AG10803 (cell line): ENCODE measurements at places on chromosomes 6 and 20.

DNA sequence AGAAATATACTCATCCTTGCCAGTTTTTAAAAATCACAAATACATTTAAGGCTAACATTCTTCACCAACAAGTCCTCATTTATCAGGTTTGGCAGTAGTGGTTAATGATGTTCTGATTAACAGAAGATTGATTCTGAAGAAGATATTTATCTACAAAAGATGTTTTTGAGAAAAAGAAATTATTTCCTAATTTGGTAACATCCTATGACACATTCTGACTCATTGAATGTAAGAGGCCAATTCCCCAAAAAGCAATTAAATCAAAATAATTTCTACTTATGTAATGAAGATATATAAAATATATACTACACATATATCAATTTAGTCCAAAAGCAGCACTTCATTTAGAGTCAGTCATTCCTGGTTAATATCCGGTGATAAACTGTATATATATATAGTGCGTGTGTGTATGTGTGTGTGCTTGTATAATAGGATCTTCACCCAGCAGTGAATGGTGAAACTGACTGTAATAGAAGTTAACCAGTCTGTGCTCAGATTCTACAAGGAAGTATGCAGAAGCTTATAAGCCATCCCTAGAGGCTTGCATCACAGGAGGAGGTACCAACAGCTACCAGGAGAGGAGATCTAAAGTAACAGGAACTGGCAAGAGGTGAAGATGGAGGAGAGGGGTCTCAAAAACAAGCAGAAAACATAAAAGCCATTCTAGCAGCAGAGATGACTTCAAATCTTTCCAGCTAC lies 82.9 kb upstream of the MARCKS start:
- peak; percentile 78 for DNase-seq

GRCh38 chr6:44107017-44107416 lies 20.2 kb downstream of the MRPL14 start:
- DNase-seq = no peak

GRCh38 chr20:41287327-41287726 lies 30.2 kb downstream of the ZHX3 start:
- peak; percentile 85 for DNase-seq

- no peak for DNase-seq
These were observed 93.4 kb downstream of the THBS2 start for GRCh38 chr6:169160091-169160854.

DNA sequence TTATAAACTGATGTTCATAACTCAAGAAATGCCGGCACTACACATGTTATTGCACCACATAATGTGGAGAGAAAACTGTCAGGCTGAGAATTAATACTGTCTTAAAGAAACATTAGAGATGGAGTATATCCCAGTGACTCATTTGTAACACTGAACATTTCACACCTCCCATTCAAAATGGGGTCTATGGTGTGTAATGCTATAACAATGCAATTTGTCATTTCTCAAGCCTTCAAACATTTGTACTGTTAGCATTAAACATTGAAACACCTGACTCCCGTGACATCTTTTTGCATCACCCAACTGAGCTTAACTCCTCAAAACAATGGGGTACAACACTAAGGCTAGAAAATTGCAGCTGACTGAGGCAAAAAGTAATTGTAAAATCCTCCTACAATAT lies 151.7 kb downstream of the DST start:
- peak; percentile 66 for DNase-seq

- DNase-seq = no peak
These were observed 4.4 kb upstream of the LAMA4 start for GRCh38 chr6:112258642-112259336.

DNA sequence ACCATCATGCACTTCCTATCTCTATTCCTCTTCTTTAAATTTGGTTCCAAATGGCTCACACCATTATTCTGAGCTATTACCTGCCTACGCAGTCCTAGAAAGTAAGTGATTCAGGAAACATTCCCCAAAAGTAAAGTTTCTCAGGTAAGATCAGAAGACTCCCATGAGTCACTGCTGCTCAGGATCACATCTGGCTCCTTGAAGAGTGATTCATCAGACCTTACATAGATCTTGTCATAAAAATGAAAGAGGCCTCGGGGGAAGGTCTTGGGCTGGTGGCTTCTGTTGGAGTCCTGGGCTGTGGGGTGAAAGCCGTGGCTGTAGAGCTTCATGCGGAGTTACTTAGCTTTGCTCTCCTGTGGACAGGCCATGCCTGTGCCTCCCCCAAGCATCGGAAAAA lies 35.9 kb downstream of the PLG start:
- DNase-seq = no peak

- no peak for DNase-seq
These were observed 44.5 kb downstream of the PXDC1 start for GRCh38 chr6:3707024-3707423.

GRCh38 chr6:7545316-7546019 lies 4.0 kb downstream of the DSP start:
- no peak for DNase-seq

- no peak for DNase-seq
These were observed 197.8 kb downstream of the UST start for GRCh38 chr6:148944608-148945007.

GRCh38 chr6:14596410-14596809 lies 478.8 kb downstream of the CD83 start:
- DNase-seq = peak; percentile 24

GRCh38 chr6:136324686-136325380 lies 35.2 kb upstream of the BCLAF1 start:
- no peak for DNase-seq

- DNase-seq = peak; percentile 24
These were observed 270.6 kb downstream of the PRL start for GRCh38 chr6:22026164-22026678.

- DNase-seq = no peak
These were observed 3.3 kb downstream of the ZGPAT start for GRCh38 chr20:63711085-63711645.

GRCh38 chr6:37171970-37172812 lies 2.2 kb downstream of the PIM1 start:
- DNase-seq = peak; percentile 95

GRCh38 chr6:166307082-166308032 lies 835 bp downstream of the PRR18 start:
- no peak for DNase-seq

DNA sequence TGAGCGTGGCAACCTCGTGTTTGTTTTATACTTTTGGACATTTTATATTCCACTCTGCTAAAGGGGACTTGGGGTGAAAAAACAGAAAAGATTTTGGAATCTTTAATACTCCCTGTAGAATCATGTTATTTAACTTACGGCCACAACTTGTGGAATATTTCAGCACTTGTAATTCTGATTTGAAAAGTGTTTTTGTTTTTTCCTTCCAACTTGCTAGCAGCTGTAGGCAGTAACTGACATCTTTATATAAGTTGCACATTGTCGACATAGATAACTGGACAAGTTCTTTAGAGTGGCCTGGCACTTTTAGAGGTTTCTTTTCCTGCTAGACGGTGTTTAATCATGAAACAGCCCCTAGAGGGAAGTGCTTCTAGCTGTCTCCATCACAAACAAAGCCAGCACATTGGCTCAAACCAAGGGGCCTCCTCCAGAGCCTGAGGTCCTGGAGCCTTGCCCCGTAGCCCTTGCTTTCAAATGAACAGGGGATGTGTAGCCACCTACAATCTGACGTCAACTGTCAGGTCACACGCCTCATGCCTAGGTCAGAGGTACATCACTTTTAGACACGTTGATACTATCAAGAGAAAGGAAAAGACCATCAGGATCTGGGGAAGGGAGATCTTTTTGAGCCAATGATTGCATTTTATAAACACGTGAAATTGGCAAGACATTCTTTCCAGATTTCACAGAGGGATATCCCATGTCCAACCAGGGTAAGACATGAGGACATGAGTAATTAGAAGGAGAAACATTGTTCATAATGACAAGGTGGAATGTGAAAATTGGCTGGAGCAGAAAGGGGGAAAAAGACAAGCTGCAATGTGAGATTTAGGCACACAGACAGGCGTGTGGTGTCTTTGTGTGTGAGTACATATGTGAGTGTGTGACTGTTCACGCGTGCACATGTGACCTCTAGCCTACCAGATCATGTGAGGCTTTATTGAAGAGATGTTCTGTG lies 92.1 kb downstream of the TXNDC5 start:
- peak; percentile 8 for DNase-seq

GRCh38 chr6:52598824-52599190 lies 21.9 kb upstream of the TRAM2 start:
- no peak for DNase-seq

DNA sequence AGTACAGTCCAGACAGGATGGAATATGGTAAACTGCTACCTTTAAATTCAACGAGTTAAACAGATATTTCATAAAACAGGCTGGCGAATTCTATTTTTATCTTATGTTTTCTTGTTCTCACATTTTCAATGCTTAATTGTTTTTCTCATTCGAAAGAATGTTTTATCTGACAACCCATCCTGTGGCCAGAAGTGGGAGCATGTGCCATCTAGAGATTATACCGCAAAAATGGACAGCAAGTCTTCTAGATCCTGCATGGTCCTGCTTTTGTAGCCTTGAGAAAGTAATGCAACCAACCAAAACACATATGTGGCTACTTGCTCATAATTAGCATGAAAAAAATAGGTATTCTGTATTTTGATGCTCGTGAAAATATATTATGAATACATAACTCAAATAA lies 30.7 kb downstream of the TUBB2B start:
- DNase-seq = no peak

- peak; percentile 21 for DNase-seq
These were observed 62.1 kb downstream of the NOL4L start for GRCh38 chr20:32522776-32523612.

GRCh38 chr6:80454197-80454596 lies 347.7 kb downstream of the BCKDHB start:
- peak; percentile 98 for DNase-seq

DNA sequence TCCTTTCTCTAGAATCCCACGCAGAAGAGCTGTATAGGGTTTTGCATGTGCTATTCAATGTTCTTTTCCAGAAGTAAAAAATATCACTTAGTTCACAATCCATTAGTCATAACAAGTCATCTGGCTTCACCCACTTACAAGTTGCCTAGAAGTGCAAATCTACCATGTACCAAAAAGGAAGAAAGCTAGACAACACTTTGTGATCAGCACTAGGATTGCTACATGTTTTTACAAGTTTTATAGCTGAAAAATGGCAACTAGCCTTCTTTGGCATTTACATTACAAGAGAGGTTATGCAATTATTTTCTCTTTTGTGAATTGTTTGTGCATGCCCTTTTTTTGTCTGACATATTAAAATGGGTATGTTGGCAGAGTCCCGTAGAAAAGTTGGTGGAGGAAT lies 85.6 kb upstream of the PTPRK start:
- DNase-seq = peak; percentile 73

DNA sequence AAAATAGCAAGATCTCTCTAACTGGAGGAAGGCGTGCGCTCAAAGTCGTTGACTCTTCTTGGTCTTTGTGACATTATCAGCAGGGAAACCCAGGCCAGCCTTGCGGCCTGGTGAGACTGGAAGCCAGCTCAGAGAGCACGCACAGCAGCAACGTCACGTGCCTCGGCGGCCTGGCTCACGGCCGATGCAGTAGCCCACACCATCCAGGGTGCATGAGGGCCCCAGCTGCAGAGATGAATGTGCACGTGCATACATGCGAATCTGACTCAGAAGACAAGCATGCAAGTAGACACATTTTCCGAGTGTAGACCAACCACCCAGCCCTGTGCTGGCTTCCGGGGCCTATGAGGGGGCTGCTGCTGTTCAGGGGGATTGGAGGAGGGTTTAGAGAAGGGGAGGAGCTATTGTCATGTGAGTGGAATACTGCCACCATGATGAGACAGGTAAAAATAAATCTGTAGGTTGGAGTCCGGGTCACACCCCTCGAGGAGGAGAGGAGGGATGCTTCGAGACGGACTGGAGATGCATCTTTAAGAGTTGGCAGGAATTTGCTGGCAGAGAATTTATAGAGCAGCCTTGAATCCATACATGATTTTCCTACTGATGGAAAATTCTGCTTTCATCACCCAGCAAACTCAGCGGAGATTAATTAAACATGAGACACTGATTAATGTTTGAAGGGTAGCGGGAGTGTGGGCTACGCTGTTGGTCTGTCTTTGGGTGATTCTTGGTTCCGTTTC lies 388.2 kb downstream of the CDH4 start:
- DNase-seq = peak; percentile 92

DNA sequence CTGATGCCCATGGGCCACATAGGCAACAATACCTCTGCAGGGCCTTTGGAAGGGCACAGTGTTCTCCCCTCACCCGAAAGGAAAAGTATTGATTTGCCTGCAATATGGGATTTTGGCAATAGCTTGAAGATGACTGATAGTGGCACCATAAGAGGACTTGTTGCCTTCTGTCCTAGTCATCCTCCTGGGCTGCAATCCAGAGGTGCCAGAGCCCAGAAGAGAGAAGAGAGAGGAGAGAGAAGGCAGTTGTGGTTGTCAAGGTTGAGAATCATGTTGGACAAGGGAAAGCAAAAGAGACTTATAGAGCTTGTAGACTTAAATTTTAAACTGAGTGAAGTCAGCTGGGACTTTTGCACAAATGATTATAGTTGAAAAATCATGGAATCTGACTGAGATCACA lies 14.6 kb downstream of the HDGFL1 start:
- no peak for DNase-seq

DNA sequence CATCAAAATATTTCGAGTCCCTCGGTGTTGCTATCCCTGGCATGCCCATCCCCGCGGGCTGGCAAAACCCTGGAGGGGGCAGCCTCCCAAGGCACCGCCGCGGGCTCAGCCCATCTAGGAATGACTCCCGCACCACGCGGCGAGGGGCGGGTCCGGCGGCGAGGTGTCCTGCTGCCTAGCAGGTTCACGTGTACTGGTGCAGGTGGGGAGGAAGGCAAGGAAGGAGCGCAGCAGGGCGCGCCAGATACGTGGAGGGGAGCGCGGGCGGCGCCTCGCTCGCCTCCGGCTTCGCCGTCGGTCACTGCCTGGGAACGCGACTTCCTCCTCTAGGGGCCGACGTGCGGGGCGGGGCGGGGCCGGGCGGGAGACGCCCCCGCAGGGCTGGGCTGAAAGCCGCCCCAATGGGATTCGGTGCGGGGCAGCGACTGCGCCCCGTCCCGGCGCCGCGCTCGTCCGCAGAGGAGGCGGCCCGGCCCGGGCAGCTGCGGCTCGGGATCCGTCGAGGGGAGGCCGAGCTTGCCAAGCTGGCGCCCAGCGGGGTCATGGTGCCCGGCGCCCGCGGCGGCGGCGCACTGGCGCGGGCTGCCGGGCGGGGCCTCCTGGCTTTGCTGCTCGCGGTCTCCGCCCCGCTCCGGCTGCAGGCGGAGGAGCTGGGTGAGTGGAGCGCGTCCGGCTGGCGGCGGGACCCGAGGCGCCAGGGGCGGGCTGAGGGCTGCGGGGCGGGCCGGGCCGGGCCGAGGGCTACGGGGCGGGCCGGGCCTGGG lies at the start of gene DCBLD1:
DCBLD1 (plus strand) TSS at position 435 of the 764 bp plus-strand sequence; CDS start at position 543, 108 bp downstream.
- DNase-seq = peak; percentile 76

- DNase-seq = no peak
These were observed 3.3 kb downstream of the RAB22A start for GRCh38 chr20:58312836-58313235.

- DNase-seq = peak; percentile 77
These were observed 485.3 kb upstream of the BTBD3 start for GRCh38 chr20:11432407-11432806.

DNA sequence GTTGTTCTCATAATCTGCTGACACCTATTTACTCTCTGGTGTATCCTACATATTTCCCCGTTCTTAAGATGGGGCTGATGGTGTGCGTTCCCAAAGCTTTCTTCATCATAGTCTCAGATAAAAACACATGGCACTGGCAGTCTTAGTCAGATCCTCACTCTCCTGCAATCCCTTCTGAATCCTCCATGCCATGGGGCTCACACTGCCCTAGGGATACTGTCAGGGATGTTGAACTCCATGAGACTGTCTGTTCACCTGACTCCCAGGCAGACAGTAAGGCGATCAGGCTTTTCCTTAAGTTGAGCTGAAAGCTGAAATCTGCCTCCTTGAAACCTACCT lies 76.0 kb downstream of the SLX4IP start:
- no peak for DNase-seq
